PC-9 (cell line): ENCODE measurements at places on chromosomes 7 and 10. TPM values are rescaled to one million over a fixed set of nuclear protein-coding genes. Genes with fewer than 3 reads are reported as not detected.

CTAGE4 gene
- total RNA-seq = 5.8 and 8.2 TPM in 2 replicates

- no peak overlapping the region for H3K27ac ChIP-seq
- no peak overlapping the region for H3K4me3 ChIP-seq
- DNase-seq = no peak
- H3K4me1 ChIP-seq = no peaks in the 10 kb centered on the region
- H3K27me3 ChIP-seq = peaks cover 32% of the 10 kb centered on the region
These were observed 30.5 kb upstream of the BTRC start for GRCh38 chr10:101323495-101323894.

PLAU gene
- 90.3 and 94.9 TPM in 2 replicates for total RNA-seq

DNA sequence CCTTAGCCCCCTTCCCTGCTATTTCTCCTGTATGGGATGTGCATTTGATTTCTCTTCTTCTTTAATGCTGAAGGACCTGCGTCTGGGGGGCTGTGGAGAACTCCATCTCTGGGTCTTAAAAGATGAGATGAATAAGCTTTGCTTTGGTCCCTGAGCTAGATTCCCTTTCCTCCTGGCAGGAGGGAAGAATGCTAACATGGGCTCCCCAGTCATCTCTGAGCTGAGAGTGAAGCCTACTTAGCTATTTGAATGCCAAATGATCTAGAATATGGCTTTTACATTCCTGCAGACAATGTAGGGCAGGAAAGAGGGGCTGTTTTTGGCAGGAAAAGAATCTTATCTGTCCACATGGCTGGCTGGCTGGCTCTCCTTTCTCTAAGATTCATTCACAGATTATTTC, 62.6 kb upstream of the EFCAB10 start:
- H3K4me3 ChIP-seq = no peak overlapping the region
- H3K27ac ChIP-seq = no peak overlapping the region
- peaks cover 18% of the 10 kb centered on the region for H3K4me1 ChIP-seq
- no peaks in the 10 kb centered on the region for H3K36me3 ChIP-seq
- no peaks in the 10 kb centered on the region for H3K27me3 ChIP-seq

GRCh38 chr10:21508706-21509331, 16.7 kb downstream of the SKIDA1 start:
- H3K27me3 ChIP-seq = no peaks in the 10 kb centered on the region
- H3K4me3 ChIP-seq = no peak overlapping the region
- H3K4me1 ChIP-seq = peaks cover 6% of the 10 kb centered on the region; the same call in 1 of the 2 replicates
- H3K36me3 ChIP-seq = no peaks in the 10 kb centered on the region
- no peak overlapping the region for H3K27ac ChIP-seq

HTR7 gene
- 0.52 and 0.55 TPM in 2 replicates for total RNA-seq

DNA sequence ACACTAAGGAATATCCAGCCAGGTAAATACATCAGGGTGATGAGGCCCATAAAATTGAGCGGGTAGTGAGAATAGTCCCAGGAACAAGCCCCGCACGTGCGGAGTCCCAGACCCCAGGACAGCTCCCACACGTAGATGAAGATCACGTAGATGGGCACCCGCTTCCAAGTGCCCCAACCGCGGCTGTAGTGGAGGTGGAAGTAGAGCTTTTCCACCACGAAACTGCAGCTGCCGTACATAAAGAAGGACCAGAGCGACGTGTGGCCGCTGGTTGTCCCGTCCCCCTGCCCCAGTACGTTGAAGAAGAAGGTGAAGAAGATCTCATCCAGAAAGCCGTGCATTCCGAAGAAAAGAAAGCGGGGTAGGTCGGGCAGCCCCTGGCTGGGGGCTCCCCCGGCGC, 948 bp downstream of the TMEM229A start:
- H3K4me1 ChIP-seq = no peaks in the 10 kb centered on the region
- no peaks in the 10 kb centered on the region for H3K36me3 ChIP-seq
- H3K27ac ChIP-seq = no peak overlapping the region
- DNase-seq = no peak
- no peaks in the 10 kb centered on the region for H3K27me3 ChIP-seq
- H3K4me3 ChIP-seq = no peak overlapping the region

DNA sequence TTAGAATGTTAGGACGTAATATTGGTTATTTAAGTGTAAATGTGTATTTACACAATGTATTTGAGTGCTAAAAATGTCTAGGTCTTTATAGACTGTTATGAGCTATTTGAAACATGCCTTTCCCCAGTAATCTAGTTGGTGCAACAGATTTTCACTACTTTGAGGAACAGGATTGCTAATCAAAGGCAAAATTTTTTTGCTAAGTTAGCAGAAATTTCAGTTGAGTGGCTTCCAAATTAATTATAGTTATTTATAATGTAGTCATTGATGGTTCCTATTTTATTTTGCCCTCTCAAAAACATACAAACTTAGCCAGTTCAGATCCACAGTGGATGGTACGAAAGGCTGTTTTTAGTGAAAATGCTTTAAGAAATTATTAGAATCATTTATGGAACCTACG, 78.7 kb upstream of the LYZL2 start:
- H3K27ac ChIP-seq = no peak overlapping the region
- no peak for DNase-seq
- H3K36me3 ChIP-seq = no peaks in the 10 kb centered on the region
- H3K4me1 ChIP-seq = no peaks in the 10 kb centered on the region
- no peak overlapping the region for H3K4me3 ChIP-seq

CTNNA3 gene
- not detected in 2 replicates for total RNA-seq

- DNase-seq = no peak
- no peaks in the 10 kb centered on the region for H3K27me3 ChIP-seq
- H3K4me3 ChIP-seq = no peak overlapping the region
- H3K27ac ChIP-seq = no peak overlapping the region
- H3K36me3 ChIP-seq = no peaks in the 10 kb centered on the region
These were observed 126.7 kb upstream of the SEMA3C start for GRCh38 chr7:81045491-81046030.

GLCCI1 gene
- 34.3 and 42.1 TPM in 2 replicates for total RNA-seq

ANKRD22 gene
- total RNA-seq = 3.8 and 4.9 TPM in 2 replicates

- H3K27me3 ChIP-seq = no peaks in the 10 kb centered on the region
- no peaks in the 10 kb centered on the region for H3K36me3 ChIP-seq
- no peak overlapping the region for H3K27ac ChIP-seq
- H3K4me3 ChIP-seq = no peak overlapping the region
- DNase-seq = no peak
These were observed 39.8 kb downstream of the ATOH7 start for GRCh38 chr10:68192113-68192512.

GRCh38 chr10:129877773-129878371, 86.2 kb downstream of the EBF3 start:
- no peak overlapping the region for H3K4me3 ChIP-seq
- no peaks in the 10 kb centered on the region for H3K36me3 ChIP-seq
- peaks cover 28% of the 10 kb centered on the region for H3K27me3 ChIP-seq
- no peak overlapping the region for H3K27ac ChIP-seq
- no peaks in the 10 kb centered on the region for H3K4me1 ChIP-seq

CLRN3 gene
- not detected in 2 replicates for total RNA-seq

DNA sequence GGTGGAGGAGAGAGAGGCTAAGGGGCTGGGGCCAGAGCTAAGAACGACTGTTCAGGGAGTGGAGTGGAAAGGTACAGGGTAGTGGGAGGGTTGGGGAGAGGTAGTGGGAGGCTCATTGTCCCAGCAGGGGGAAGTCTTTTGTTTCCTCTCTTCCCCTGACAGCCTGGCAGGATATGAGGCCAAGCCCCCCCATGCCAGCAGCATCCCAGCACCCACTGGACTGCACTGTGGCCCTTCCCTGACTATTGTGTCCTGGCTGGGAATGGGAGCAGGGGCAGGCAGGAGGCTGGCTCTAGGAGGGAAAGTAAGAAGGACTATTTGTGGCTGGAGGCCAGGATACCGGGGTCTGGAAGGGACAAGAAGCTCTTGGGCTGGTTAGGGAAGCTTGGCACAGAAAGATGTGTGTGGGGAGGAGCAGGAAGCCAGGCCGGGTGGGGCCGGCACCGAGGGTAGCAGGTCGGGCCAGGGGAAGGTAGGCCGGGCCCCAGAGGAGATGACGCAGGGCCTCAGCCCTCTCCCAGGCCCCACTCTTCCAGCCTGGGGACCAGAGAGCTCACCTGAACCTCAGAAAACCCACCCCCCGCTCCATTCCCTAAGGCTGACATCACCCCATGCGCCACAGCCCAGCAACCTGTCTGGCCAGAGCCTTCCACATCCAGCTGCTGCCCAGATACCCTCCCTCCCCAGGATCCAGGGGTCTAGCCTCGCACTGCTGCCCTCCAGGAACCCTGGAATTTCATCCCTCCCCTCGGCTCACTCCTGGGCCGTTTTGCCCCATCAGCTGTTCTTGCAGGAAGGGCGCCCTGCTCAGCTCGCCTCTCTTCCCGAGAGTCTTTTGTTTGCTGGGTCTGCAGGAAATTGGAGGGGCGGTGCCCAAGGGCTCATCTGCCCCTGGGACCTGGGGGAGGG, 8.8 kb upstream of the EPHB4 start:
- H3K27me3 ChIP-seq = no peaks in the 10 kb centered on the region
- H3K4me1 ChIP-seq = no peaks in the 10 kb centered on the region
- no peaks in the 10 kb centered on the region for H3K36me3 ChIP-seq

DNA sequence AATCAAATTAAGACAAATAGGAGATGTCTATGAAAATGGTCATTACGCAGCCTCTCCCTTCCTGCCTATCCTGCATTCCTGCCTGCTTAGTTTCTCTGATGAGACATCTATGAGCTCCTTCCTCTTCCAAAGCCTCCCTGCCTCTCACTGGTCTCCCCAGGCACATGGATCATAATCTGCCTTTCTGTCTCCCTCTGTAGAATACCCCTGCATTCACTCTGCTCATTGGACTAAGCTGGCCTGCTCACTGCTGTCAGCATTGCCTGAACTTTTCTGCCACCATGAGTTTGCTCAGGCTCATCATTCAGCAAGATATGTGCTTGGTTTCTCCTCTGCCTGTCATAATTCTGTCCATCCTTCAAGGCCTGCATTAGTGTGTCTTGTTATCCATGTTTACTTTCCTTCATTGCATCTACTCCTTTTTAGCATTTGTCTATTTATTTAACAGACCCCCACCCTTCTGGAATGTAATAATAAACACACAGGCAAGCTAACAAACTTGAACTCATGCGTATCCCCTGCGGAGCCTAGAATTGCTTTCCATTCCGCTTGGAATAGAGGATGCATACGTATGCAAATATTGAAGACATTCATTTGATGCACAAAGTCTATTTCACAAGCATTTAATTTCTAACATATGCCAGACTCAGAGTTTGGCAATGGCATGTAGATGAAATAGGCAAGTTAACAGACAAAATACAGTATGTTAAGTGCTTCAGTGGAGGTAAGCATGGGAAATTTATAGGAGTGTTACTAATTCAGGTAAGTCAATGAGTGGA, 88.3 kb downstream of the PTPRZ1 start:
- peak; percentile 38 for DNase-seq
- H3K27me3 ChIP-seq = no peaks in the 10 kb centered on the region
- H3K4me1 ChIP-seq = peaks cover 5% of the 10 kb centered on the region
- no peak overlapping the region for H3K27ac ChIP-seq

- H3K27me3 ChIP-seq = 0 out of 2 replicates have a peak, but pooled peaks cover 6% of the 10 kb centered on the region
- H3K4me1 ChIP-seq = no peaks in the 10 kb centered on the region
- DNase-seq = no peak
- H3K36me3 ChIP-seq = no peaks in the 10 kb centered on the region
- no peak overlapping the region for H3K27ac ChIP-seq
- no peak overlapping the region for H3K4me3 ChIP-seq
These were observed 107.0 kb upstream of the PDE1C start for GRCh38 chr7:32177232-32177631.

DNA sequence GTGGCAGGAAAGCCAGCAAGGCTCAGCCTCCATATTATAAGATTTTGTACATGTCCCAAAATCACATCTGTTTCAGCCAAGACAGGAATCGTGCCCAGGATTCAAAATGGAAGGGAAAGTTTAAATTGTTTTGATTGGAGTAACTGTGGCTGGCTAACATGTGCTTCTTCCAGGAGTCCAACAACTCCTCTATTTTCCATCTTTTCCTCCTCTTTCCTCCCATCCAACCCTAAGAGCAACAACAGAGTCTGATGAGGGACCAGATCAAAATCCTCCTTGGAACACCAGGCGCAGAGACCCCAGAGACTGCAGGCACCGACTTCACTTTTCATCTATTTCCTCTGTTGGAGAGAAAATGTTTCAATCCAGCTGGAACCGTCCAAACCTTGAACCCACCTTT, 36.0 kb upstream of the SVIL start:
- H3K4me1 ChIP-seq = peaks cover 29% of the 10 kb centered on the region
- no peak overlapping the region for H3K4me3 ChIP-seq
- no peaks in the 10 kb centered on the region; the same call in none of the 2 replicates for H3K36me3 ChIP-seq

- H3K4me1 ChIP-seq = peaks cover 23% of the 10 kb centered on the region
- peak overlapping the region; percentile 16; the same call in 1 of the 2 replicates for H3K4me3 ChIP-seq
- no peaks in the 10 kb centered on the region for H3K27me3 ChIP-seq
- H3K36me3 ChIP-seq = no peaks in the 10 kb centered on the region
These were observed 481.5 kb upstream of the AKR1E2 start for GRCh38 chr10:4344492-4344994.

GRCh38 chr7:71558806-71559613, 427.1 kb downstream of the GALNT17 start:
- peaks cover 34% of the 10 kb centered on the region for H3K27me3 ChIP-seq
- no peak for DNase-seq
- H3K4me3 ChIP-seq = no peak overlapping the region
- H3K4me1 ChIP-seq = no peaks in the 10 kb centered on the region
- H3K36me3 ChIP-seq = no peaks in the 10 kb centered on the region

ZNF365 gene
- 1.3 and 1.8 TPM in 2 replicates for total RNA-seq

CAMK2B gene
- total RNA-seq = 0.13 and 0.15 TPM in 2 replicates

DNA sequence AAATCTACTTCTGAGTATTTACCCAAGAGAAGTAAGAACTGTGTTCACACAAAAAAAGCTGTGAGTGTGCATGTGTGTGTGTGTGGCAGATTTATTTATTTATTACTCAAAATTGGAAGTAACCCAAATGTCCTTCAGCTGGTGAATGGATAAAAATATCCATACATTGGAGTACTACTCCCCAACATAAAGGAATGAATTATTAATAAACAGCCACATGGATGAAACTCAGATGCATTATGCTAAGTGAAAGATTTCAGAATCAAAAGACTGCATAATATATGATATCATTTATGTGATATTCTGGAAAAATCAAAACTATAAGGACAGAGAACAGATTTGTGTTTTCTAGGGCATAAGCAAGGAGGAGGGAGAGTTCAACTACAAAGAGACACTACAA, 47.1 kb upstream of the DNAH11 start:
- H3K4me1 ChIP-seq = no peaks in the 10 kb centered on the region
- H3K27ac ChIP-seq = no peak overlapping the region
- no peaks in the 10 kb centered on the region for H3K36me3 ChIP-seq

SPDYE6 gene
- total RNA-seq = not detected in 2 replicates

GRCh38 chr7:19705663-19706062, 3.2 kb downstream of the POLR1F start:
- no peak for DNase-seq
- H3K27me3 ChIP-seq = no peaks in the 10 kb centered on the region
- peaks cover 22% of the 10 kb centered on the region for H3K4me1 ChIP-seq
- H3K36me3 ChIP-seq = peaks cover 21% of the 10 kb centered on the region
- H3K4me3 ChIP-seq = no peak overlapping the region
- H3K27ac ChIP-seq = no peak overlapping the region

GRCh38 chr10:6328699-6329423, 126.1 kb downstream of the PFKFB3 start:
- no peaks in the 10 kb centered on the region for H3K4me1 ChIP-seq
- no peak overlapping the region for H3K4me3 ChIP-seq
- H3K36me3 ChIP-seq = no peaks in the 10 kb centered on the region
- no peak overlapping the region for H3K27ac ChIP-seq
- DNase-seq = no peak

SFTPA1 gene
- not detected in 2 replicates for total RNA-seq

- H3K4me3 ChIP-seq = no peak overlapping the region
- H3K4me1 ChIP-seq = peaks cover 4% of the 10 kb centered on the region
- peaks cover 19% of the 10 kb centered on the region; the same call in 1 of the 2 replicates for H3K27me3 ChIP-seq
- H3K27ac ChIP-seq = no peak overlapping the region
- peak; percentile 25 for DNase-seq
These were observed 34.8 kb upstream of the INMT start for GRCh38 chr7:30717181-30717580.

- peaks cover 9% of the 10 kb centered on the region for H3K36me3 ChIP-seq
- H3K27me3 ChIP-seq = no peaks in the 10 kb centered on the region
- H3K4me3 ChIP-seq = peak overlapping the region; percentile 87
- no peak for DNase-seq
- H3K27ac ChIP-seq = peak overlapping the region; percentile 74
These were observed 2.2 kb downstream of the STN1 start for GRCh38 chr10:103915796-103916195.
